GM12864 (cell line): ENCODE measurements at places on chromosomes 12 and 14.

GRCh38 chr14:60309867-60310552, 61.0 kb downstream of the PPM1A start:
- DNase-seq = no peak

GRCh38 chr12:71981149-71981548, 42.5 kb downstream of the TPH2 start:
- no peak for DNase-seq

GRCh38 chr14:72256055-72256454, 323.8 kb downstream of the RGS6 start:
- DNase-seq = no peak

GRCh38 chr14:69685218-69685616, 73.8 kb downstream of the SUSD6 start:
- DNase-seq = no peak

DNA sequence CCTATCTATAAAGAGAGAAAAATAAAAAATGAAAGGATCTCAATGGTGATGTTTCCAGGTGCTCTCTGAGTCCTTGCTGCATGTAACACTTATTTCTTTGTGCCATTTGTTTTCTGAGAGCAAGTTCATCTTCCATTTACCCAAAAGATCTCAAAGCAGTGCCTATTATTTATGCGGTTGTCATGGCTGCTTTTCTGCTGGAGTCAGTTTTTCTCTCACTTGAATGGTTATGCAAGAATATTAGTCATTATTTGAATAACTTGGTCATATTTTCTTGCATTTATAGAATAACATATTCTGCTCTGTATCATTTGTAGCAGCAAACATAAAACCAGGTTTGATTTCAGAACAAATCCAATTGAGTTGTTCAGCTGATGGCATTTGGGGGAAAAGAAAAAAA, 141.8 kb upstream of the G2E3 start:
- no peak for DNase-seq

DNA sequence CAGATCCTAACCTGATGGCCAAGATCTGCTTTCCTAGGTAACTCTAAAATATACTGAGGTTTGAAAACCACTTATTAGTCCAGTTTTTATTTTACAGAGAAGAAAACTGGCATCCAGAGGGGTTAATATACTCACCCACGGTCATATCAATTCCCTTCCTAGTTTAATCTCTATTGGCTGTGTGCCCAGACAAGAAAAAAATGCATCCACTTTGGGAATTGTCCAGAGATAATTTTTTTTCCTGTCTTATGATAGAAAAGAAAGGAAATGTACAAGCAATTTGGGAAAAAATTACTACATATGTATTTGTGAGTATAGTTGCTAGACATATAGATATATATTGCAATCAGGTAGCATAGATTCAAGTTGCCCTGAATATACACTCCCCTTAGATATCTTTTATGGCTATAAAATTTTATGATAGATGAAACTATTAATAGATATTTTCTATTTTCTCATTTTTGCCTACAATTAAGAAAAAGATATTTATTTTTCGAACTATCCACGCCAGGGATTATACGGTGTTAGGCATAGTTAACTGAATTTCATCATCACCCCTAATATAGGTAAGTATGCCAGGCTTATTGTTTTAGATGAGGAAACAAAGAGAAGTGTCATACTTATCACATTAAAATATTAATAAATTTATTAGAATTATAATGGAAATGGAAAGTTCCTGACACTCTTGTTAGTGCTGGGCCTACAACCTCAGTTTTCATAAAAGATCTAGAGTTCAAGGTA, 100.5 kb upstream of the SLC38A2 start:
- DNase-seq = no peak

DNA sequence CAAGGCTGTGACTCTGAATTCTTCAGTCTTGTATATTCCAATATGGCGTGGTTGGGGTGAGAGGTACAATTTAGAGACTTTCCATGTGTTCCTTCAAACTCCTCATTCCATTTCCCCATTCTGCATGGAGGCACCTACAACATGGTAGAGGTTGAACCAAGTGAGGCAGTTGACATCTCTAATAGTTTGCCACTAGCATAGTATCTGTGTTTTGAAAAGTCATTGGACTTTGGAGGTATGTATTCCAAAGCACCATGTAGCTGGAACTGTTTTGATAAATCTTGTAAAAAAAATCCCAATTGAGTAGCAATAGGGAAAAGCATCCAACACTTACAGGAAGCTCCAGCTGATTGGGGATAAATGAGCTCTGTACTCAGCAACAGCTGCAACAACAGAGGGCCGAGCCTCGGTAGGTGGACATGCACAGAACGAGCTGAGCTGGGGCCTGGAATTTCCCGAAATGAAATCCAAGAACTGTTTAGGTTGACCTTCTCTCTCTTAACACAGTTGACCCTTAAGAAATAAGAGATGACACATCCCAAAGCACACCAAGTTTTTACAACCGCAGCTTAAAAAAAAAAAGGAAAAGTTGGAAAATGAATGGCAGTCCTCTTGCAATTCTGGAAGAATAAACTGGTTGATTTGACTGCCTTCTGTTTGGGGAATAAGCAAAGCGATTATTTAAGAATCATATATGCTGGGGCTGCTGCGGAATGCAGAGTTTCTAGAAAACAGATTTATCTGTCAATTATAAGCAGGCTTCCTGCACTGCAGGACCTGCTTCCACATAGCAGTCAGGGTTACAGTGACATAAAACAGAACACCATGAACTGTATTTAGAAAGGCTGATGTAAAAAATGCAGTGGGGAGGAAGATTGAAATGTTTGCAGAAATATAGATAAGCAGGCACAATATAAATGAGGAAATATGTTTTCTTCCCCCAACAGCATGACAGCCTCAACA, 194.6 kb upstream of the KRR1 start:
- no peak for DNase-seq

DNA sequence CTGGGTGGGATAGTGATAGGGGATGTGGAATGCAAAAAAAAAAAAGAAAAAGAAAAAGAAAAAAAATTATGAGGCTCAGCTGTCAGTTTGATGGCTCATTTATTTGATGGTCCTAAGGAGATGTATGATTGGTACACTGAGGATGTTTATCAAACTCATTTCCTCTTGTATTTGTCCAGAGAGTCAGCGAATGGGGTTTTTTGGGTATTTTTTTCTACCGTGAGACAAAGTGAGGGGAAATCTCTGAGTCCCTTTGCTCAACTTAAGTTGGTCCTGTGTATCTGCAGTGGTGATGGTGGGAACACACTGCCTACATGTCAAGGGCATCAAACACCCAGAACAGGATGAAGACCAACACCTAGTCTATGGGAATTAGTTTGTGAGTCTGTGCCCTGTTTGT, 176.9 kb upstream of the HIF1A start:
- no peak for DNase-seq

- no peak for DNase-seq
Observed at GRCh38 chr14:35304812-35305462, 12.8 kb downstream of the PSMA6 start.

GRCh38 chr14:90489916-90490719, 93.3 kb downstream of the CALM1 start:
- DNase-seq = no peak

GRCh38 chr12:123991372-123991951, 18.4 kb downstream of the ZNF664 start:
- no peak for DNase-seq

DNA sequence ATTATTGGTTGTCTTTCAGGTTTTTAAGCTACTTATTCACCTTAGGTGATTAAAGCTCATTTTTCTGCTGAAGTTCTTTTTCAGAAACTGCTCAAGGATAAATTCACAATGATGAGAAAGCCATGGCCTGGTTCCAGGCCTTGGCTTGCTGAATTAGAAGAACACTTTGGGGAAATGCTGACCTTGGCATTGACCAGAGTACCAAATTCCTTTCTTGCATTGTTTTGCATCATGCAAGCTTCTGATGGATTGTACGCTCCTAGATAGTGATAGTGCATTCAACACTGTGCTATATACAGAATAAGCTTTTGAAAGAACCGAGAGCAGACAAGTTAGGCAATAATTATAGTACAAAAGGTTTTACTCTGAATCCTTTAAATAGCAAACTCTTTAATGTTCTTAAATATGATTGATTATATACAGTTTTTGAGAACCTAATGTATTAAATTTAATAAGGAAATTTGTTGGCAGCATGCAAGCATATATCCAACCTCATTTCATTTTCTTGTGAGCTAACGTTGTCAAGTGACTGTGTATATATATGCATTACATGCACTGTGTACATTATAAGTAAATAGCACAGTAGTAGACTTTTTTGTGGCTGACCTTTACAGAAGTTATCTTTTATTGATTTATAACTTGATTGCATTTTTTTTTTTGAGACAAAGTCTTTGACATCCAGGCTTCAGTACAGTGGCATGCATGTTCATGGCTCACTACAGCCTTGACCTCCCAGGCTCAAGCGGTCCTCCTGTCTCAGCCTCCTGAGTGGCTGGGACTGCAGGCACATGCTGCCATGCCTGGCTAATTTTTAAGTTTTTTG, 99.2 kb downstream of the DIP2B start:
- no peak for DNase-seq

DNA sequence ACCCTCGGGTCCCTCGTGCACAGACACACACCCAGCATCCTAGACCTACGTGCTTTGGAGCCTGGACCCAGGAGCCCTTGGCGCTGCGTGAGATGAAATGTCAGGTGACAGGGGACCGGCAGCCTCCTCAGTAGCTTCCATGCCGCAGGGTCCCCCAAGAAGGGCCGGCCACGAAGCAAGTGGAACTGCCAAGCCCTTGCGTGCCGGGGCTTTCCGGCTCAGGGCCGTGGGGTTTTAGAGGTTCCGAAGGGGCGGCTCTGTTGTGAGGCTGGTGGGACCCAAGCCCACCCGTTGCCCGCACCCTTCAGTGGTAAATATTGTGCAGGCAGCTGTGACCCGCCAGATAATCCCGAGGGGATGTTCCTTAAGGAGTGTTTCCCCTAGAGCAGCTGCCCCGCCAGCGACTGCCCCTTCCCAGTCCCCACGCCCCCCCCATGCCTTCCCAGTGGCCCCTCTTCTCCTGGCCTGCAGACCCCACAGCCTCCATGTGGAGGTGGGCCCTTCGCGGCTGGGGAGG, 133.7 kb downstream of the ADGRD1 start:
- DNase-seq = no peak

DNA sequence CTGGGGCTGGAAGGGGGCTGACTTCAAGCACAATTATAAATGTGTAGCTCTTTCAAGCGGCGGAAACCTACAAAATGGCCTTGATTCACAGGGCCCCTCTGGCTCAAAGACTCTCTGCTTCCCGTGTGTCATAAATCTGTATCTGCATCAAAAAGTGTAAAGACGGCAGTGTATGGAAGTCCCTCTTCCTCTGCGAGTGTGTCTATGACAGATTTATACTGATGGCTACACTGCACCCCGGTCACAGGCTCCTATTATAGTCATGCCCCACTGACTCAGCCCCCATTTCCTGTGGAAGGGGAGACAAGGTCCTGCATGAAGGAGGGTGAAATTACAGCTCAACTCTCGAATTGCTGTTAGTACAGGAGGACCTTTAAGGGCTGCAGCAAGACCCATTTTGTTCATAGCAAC, 68.6 kb downstream of the HMGA2 start:
- DNase-seq = no peak

- no peak for DNase-seq
Observed at GRCh38 chr12:54363618-54364017, 668 bp downstream of the GPR84 start.

DNA sequence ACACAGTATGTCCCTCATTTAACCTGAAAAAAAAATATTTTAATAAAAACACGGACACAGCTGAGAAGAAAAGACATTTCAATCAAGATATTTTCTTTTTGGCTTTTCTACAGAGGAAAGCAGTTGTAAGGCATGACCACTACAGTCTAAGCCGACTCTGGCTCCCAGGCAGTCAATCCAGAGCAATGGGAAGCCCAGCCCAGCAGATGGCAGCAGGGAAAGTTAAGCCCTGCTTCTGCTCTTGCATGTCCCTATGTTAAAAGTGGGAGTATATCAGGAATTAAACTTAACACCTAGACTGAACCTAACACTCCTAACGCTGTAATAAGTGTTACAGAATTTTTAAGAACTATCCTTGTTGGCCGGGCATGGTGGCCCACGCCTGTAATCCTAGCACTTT, 19.5 kb upstream of the HAL start:
- no peak for DNase-seq

DNA sequence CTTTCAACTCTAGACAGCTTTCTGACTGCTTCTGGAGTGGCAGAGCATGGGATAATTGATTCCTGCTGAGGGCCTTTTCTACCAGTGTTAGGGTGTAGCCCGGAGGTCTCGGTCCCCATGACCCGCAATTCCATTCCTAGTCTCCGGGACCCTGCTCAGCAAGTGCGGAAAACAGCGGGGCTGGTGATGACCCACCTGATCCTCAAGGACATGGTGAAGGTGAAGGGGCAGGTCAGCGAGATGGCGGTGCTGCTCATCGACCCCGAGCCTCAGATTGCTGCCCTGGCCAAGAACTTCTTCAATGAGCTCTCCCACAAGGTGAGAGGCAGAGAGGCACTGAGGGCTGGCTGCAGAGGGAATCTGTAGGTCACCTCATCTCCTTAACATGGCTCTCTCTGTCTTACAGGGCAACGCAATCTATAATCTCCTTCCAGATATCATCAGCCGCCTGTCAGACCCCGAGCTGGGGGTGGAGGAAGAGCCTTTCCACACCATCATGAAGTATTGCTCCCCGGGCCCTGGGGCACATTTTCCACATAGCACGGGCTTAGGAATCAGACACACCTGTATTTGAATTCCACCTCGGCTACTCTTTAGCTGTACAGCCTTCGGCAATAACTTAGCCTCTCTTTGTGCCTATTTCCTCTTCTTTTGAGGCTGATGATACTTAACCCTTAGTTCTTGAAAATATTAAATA, 5.6 kb upstream of the GAPDH start:
- DNase-seq = no peak

GRCh38 chr14:51248016-51248987, 8.3 kb downstream of the TMX1 start:
- DNase-seq = no peak

DNA sequence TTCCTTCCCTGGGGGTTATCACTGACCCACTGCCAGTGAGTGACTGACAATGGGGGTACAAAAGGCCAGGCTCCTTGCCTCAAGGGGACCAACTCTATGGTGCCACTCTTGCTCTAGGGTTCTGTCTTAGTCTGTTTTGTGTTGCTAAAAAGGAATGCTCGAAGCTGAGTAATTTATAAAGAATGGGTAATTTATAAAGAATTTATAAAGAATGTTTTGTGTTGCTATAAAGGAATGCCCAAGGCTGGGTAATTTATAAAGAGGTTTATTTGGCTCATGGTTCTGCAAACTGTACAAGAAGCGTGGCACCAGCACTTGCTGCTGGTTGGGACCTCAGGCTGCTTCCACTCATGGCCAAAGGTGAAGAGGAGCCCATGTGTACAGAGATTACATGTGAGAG, 15.8 kb upstream of the RASSF8 start:
- no peak for DNase-seq
